NCI-H1436 (cell line): ENCODE measurements at places on chromosomes 11 and 22.

DNA sequence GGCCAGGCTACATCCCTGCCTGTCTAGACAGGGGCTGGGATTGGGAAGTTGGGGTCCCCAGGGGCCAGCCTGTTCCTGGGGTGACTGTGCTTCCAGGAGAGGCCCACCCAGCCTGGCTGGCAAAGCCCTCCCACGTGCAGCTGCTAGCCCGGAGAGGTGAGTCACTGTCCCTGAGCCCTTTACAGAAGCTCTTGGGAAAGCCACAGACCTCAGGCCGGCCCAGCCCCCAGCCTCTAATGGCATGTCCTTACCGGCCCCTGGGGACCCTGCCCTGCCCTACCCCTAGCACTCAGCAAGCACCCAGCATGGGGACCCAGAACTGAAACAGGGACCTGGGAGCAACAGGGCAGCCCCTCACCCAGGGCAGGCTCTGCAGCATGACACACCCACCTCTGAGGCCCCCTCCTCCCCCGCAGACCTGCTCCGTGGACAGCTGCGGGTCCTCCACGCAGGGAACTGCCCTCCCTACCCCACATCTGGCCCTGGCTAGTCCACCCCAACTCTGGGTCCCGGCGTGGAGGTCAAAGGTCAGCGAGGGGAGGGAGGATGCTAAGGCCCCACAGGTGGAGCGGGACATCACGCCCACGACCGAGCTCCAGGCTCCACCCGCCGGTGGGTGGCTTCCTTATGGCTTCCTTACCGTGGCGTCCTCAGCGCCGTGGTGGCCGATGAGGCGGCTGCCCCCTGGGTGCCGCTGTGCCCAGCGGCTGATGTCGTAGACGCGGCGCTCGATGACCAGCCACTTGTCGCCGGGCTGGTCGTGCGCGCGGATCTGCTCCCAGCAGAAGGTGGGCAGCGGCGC is 615 bp downstream of the FADS3 start:
- DNase-seq: no peak

DNA sequence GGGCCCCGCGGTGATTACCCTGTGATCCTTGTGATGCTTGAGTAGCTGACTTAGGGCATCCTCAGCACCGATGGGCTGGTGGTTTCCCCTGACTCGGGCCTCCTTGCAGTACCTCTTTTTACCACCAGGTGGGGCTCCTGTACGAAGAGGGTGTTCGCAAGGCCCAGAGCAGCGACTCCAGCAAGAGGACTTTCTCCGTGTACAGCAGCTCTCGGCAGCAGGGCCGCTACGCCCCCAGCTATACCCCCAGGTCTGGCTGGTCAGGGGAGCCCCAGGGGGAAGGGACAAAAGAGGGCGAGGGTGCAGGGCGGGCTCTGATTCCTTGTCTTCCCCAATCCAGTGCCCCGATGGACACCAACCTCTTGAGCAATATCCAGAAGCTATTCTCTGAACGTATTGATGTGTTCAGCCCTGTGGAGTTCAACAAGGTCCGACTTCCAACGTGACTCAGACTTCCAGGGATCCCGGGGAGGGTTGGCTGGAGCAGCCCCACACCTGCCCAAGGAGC is 1.3 kb upstream of the TM7SF2 start:
- peak; percentile 79 for DNase-seq

- no peak for DNase-seq
Observed at GRCh38 chr22:29964776-29965175, 81.8 kb downstream of the MTMR3 start.

DNA sequence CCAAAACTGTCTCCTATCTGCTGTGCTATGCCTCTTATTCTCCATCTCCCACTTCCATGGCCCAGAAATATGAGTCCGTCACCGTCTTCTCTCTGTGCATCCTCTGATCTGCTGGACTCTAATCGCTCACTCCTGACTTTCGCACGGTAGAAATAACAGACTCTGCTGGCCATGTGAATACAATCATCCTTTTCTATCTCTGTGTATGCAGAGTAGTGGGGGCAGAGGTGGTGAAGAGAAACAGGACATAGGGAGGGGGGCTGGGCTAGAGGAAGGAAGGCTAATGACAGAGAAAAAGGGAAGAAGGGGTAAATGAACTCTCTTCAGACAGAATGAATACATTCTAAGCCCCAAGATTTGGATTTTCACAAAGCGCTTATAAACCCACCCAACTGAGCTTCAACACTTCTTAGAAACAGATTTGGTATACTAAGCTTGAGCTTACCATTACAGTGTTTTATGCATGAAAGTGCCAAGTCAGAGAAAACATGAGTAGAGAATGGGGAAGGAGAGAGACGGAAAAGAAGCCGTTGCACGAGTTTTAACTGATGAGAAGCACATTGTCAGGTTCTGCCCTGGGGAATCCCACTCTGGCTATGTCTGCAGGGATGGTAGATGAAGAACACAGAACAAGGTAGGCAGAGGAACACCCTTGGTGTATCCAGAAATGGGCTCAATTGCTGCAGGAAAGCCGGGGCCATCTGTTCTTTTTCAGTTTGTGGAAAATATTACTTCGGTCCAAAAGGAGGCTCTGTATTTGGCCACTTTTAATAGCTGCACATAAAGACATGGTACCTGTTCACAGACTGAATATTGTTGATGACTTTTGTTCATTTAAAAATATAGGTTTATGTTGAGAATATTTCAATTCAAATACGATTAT is 324.7 kb downstream of the ETS1 start:
- no peak for DNase-seq

GRCh38 chr11:112864672-112865071 is 96.5 kb upstream of the NCAM1 start:
- peak; percentile 7 for DNase-seq
